Activated T-helper 1 cell treated with anti-CD3 and anti-CD28 coated beads, Interleukin-2, amount 50 U/mL, for 16 hours (primary cell): ENCODE measurements at places on chromosomes 2 and 18.

DNA sequence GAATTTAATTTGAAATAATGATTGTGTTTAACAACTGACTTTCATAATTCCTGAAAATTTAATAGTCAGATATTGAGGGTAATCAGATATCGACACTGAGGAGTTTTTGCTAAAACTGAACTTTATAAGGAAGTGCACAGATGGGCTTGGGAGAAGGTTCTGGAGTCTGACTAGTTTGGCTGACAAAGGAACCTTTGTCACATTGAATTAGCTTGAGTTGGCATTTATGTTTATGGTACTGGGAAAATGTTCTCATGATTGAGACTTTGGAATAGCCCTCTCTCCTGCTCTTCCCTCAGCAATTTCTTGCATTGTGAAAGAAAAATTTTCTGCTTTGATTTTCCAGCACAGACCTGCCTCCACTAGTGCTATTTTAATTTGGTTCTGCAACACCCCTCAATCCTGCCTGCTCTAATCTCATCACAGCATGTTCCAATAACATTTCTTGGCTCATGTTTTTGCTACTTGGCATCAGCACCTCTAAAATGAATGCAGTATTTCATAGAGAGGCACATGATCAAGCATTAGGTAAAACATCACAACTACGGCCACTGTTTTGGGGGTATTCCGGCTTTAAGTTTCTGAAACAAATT lies 133.9 kb upstream of the FSHR start:
- no peak for DNase-seq

DNA sequence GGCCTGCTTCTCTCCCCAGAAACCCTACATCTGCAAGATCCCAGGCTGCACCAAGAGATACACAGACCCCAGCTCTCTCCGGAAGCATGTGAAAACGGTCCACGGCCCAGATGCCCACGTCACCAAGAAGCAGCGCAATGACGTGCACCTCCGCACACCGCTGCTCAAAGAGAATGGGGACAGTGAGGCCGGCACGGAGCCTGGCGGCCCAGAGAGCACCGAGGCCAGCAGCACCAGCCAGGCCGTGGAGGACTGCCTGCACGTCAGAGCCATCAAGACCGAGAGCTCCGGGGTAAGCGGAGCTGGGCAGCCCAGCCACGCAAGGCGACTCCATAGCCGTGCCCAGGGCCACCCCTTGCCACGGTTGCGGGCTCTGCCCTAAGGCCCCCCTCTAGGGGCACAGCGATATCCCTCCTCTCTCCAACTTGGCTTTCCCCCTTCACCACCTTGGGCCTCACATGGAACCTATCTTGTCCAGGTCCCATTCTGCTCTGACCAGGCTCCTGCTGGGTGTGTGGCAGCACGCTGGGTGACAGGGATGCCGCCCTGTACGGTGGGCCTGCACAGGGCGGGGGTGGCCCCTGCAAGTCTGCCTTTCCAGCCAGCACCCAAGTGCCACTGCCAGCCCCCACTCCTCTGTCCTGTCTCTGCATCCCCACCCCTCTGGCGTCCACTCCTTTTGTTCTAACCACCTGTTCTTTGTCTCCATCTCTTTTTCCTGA lies 248.9 kb downstream of the GLI2 start:
- peak; percentile 0 for DNase-seq

- no peak for DNase-seq
These were observed 47.4 kb downstream of the DNAJC10 start for GRCh38 chr2:182763311-182763912.

- DNase-seq: no peak
These were observed 334.5 kb downstream of the ALK start for GRCh38 chr2:29586919-29587318.

- DNase-seq: no peak
These were observed 29.4 kb upstream of the BMP10 start for GRCh38 chr2:68900496-68901198.

DNA sequence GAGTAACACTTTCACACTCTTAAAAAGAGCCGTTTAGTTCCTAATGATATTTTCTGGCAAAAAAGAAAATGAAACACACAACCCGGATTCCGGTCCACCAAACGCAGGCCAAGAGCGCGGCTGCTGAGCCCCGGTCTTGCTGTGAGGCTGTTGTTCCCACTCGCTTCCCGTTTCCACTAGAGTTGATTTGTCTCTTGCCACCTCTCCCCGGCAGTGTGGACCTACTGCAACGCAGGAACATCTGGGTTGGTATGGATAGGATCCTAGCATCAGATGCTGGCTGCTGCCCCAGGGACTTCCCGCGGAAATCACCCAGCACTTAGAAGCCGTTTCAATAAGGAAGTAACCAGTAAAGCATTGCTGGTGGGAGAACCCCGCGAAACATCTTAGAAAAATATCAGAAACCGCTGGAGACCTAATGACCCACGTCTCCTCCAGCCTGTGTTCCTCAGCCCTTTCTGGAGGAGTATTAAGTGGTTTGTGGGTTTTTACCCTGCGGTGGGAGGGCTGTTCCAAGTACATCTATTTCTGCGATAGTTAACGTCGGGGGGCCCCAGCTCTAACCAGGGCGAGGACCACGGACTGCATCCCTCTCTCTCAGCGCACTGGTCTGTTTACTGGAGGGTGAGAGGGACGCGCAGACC lies 939 bp downstream of the DOCK10 start:
- DNase-seq: peak; percentile 44

- DNase-seq: no peak
These were observed 34.6 kb downstream of the EFEMP1 start for GRCh38 chr2:55888936-55889335.

- no peak for DNase-seq
These were observed 138.9 kb downstream of the DTNB start for GRCh38 chr2:25534455-25534854.

DNA sequence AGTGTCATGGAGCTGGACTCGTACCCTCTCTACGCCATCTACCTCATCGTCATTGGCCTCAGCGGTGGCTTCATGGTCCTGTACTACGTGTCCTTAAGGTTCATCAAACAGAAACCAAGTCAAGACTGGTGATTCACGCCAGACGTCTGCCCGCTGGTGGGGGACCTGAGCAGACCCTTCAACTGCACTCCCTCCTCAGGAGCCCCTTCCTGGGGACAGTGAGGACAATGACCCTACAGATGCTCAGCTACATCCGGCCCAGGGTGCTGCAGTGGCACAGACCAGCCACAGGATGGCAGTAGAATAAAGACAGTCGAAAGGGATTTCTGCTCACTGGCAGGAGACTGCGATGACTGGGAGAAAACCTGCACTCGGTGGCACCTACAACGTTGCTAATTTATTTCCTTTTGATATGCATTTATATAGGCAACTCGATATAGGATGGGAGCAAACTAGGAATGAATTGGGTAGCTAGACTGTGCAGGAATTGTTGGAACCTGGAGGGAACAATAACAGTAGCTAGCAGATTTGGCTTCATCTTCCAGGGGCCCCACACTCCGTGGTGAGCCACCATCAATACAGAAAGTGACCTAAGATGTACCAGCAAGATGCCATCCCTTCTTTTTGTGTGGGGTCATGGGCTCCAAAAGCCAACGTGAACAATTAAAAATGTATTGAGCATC lies 39.2 kb downstream of the ABCG8 start:
- peak; percentile 20 for DNase-seq
